ENCODE measurements at places on chromosomes 3 and 15.

GRCh38 chr3:12449889-12450682 is 34.2 kb upstream of the TSEN2 start:
- no peak for DNase-seq

GRCh38 chr15:85527895-85528294 is 147.5 kb downstream of the AKAP13 start:
- peak; percentile 54 for DNase-seq

DNA sequence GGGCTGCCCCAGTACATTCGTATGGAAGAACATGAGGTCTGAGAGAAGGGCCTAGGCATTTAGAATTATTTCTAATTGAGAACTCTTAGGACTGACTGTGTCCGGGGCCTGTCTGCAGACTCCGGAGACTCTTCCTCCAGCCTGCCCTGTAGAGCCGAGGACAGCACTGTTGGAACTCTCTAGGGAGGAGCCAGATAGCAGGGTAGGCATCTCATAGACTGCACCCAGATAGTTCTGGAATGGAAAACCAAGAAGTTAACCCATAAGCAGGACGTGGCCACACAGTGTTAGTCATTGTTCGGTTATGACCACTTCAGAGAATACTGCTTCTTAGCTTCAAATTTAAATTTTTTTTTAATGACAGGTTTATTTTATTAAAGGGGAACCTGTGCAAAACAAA is 59.5 kb downstream of the SNRK start:
- no peak for DNase-seq

- no peak for DNase-seq
These were observed 196.4 kb upstream of the SLC24A5 start for GRCh38 chr15:47924381-47924780.

DNA sequence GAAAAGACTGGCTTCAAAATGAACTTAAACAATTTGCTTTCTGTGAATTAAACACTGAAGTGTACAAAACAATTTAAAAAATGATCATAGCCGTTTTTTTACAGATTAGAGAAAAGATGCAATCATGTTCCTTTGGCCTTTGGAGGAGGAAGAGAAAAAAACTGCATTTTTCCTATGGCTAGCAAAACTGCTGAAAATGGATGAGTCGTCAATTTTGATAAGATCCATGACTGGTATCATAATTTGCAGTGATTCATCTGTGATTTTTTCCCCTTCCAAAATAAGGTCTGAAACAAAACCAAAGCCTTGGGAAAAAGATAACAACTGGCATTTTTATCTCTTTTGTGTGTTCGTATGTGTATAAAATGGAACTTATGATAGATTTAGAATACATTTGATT is 255.6 kb upstream of the SATB1 start:
- no peak for DNase-seq

DNA sequence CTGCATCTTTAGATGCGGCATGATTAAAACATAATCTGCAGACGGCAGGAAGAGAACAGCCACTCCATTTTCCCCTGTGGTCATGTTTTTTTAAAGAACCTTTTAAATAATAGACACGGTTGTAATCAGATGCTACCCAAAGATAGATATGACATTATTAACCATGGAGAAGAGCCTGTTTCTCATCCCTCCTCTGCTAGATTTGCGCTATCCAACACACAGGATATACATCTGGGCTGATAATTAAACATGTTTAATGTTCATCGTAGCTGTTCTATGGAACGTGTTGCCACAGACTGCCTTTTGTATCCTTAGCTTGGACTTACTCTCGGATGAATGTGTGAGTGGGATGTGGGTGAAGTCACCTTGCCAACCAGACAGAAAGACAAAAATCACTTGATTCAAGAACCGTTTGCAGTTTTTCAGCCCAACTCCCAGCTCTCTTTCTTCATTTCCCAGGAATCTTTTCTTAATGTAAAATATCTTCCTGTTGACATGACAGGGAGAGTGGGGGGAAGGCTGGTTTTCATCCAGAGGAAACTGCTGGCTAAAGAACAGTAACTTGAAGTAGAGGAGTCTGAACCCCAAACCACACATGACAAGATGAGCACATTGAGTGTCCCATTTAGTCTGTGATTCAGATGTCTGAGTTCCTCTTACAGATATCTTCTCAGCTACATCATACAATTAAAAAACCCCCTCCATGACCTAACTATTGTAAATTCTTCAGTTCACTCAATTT is 118.6 kb upstream of the PRICKLE2 start:
- DNase-seq, result no peak

DNA sequence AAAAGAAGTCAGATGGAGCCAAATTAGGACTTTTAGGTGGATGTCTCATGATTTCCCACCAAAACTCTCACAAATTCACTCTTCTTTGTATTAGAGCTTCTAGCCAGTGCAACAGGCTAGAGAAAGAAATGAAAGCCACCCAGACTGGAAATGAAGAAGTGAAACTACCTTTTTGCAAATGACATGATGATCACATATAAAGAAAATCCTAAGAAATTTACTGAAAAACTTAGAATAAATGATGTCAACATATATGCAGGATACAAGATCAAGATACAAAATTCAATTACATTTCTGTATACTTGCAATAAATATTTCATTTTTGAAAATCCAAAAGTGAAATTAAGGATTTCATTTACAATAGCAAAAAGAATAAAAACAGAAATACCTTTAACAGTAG is 110.8 kb downstream of the LRIG1 start:
- no peak for DNase-seq

DNA sequence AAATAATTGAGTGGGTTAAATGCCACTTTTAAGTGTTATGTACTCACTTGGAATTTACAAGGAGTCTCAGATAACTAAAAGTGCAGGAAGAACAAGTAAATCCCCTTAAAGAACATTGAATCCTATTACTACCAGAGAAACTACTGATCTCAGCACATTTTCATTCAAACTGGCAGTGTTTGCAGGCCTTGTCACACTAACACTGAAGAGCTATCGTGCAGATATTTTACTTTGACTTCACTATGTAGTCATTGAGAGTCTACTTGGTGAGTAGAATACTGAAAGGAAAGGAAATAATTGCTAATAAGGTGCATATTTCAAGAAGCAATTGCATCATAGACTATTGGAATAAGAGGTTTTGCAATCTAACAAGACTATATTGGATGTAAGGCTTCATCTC is 721.4 kb upstream of the CBLB start:
- DNase-seq, result no peak

Measured in heart left ventricle (tissue), 16 donors.